ENCODE measurements at places on chromosomes 1 and 21. TPM values are rescaled to one million over a fixed set of nuclear protein-coding genes. Genes with fewer than 3 reads are reported as not detected.

The SEMA6C gene
- 22.7 TPM for total RNA-seq

The COL6A1 gene
- total RNA-seq, result 71.4 TPM

The RUNX3 gene
- 0.60 TPM for total RNA-seq

The ATP6V1G3 gene
- not detected for total RNA-seq

The FOXO6 gene
- total RNA-seq, result 3.2 TPM

The RGS16 gene
- total RNA-seq, result 3.6 TPM

The PGLYRP3 gene
- total RNA-seq, result not detected

The HAX1 gene
- 79.5 TPM for total RNA-seq

The PRAMEF25 gene
- not detected for total RNA-seq

The IL23R gene
- not detected for total RNA-seq

The OR2T33 gene
- total RNA-seq, result not detected

The TNFSF4 gene
- total RNA-seq, result 6.9 TPM

The LRRC38 gene
- 0.79 TPM for total RNA-seq

The CRB1 gene
- total RNA-seq, result 16.5 TPM

The NPR1 gene
- 0.37 TPM for total RNA-seq

The CFAP141 gene
- total RNA-seq, result not detected

The E2F2 gene
- total RNA-seq, result 0.11 TPM

The NCAM2 gene
- total RNA-seq, result 174 TPM

The HSD3B2 gene
- not detected for total RNA-seq

The CXADR gene
- 19.8 TPM for total RNA-seq

The MFAP2 gene
- not detected for total RNA-seq

The PCP4 gene
- total RNA-seq, result 21.5 TPM

The CCDC185 gene
- not detected for total RNA-seq

The PRELP gene
- 14.7 TPM for total RNA-seq

The FAM177B gene
- total RNA-seq, result not detected

The OR2M5 gene
- 1.1 TPM for total RNA-seq

The CYP2J2 gene
- total RNA-seq, result 19.9 TPM

The LMX1A gene
- total RNA-seq, result not detected

The CHIA gene
- not detected for total RNA-seq

The APOBEC4 gene
- total RNA-seq, result not detected

The DEPDC1 gene
- total RNA-seq, result 0.62 TPM

The SPRR1B gene
- not detected for total RNA-seq

The TNFAIP8L2 gene
- total RNA-seq, result 2.4 TPM

The SPATA46 gene
- total RNA-seq, result not detected

The MANEAL gene
- total RNA-seq, result 25.2 TPM

The ALPL gene
- 7.0 TPM for total RNA-seq

The TMEM52 gene
- total RNA-seq, result 0.53 TPM

The KRTAP12-2 gene
- total RNA-seq, result not detected

The FGR gene
- total RNA-seq, result 4.1 TPM

The VANGL2 gene
- total RNA-seq, result 6.9 TPM

The IFT25 gene
- 29.4 TPM for total RNA-seq

The SEMA4A gene
- total RNA-seq, result 17.0 TPM

The C1orf226 gene
- total RNA-seq, result 6.9 TPM

The ECE1 gene
- 71.7 TPM for total RNA-seq

The ASCL5 gene
- 0.40 TPM for total RNA-seq

The SYPL2 gene
- 0.63 TPM for total RNA-seq

The OR6K3 gene
- not detected for total RNA-seq

The OR2L5 gene
- 3.7 TPM for total RNA-seq

The DLGAP3 gene
- 127 TPM for total RNA-seq

The RCC2 gene
- 35.0 TPM for total RNA-seq

The SORT1 gene
- 351 TPM for total RNA-seq

The RXFP4 gene
- not detected for total RNA-seq

The SFN gene
- 0.56 TPM for total RNA-seq

The TNFRSF18 gene
- 2.1 TPM for total RNA-seq

Data from dorsolateral prefrontal cortex (tissue), 122 donors.